Activated CD4-positive, alpha-beta T cell treated with anti-CD3 and anti-CD28 coated beads for 24 hours (primary cell): ENCODE measurements at places on chromosomes 3 and 15.
A peak's percentile ranks its signal among the peaks of the same experiment; 100 is the strongest.

GRCh38 chr3:52253314-52254304 lies 8.1 kb downstream of the PPM1M start:
- peak; percentile 69 for DNase-seq

- no peak for DNase-seq
Observed at GRCh38 chr3:160472344-160472743, 22.8 kb upstream of the TRIM59 start.

GRCh38 chr3:106587551-106587950 lies 718.7 kb upstream of the CBLB start:
- DNase-seq: no peak

GRCh38 chr3:141070229-141070628 lies 19.1 kb downstream of the SPSB4 start:
- no peak for DNase-seq

- DNase-seq: no peak
Observed at GRCh38 chr3:20747741-20748140, 561.7 kb upstream of the SGO1 start.

DNA sequence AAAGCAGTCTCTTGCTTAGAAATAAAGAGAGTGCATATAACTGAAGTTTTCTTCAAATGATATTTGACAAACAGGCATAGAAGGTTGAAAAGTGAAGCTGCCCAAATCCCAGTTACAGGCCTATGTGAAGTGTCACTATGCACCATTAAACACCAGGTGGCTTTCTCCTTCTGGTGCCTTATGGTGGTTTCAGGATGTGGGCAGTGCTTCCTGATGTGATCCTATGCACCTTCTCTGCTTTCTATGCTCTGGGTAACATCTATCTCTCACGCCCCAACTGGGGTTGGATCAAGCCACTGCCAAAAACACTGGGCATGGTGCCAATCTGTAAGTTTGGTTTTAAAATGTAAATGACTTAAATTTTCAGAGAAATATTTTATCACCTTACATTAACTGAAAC lies 744.7 kb downstream of the TUSC7 start:
- no peak for DNase-seq

DNA sequence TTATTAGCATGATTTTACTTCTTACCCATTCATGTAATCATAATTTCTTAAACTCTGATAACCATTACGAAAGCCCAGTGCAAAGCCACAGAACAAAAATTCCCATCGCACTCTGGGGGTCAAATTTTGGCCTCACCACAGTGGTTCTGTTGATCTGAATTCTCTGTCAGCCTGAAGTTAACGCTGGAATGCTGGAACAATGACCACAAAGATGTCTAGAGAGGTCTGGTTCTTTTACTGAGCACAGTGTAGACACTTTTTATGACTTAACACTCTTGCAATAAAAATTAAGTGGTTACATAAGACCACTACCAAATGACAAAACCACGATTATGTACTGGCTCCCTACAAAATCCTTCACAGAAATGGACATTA lies 94.7 kb downstream of the PDZRN3 start:
- DNase-seq: no peak
